ENCODE measurements at places on chromosomes 3 and 15.

DNA sequence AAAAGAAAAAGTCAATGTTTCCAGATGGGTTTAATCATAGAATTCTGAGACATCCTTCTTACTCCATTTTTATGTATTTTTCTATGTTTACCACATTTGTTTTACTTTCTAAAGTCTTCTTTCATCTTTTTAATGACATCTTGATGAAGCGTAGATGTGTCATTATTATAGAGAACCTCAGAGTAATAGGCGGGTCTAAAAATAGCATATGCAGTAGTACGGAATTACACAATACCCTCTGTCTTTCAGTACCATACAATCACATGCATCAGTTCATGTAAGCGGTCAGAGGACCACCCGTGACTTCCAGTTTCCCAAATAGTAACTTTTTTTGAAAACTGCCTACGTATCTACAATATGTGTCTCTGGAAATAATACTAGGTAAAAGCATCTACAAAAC, 224.0 kb downstream of the PLOD2 start:
- no peak for DNase-seq

DNA sequence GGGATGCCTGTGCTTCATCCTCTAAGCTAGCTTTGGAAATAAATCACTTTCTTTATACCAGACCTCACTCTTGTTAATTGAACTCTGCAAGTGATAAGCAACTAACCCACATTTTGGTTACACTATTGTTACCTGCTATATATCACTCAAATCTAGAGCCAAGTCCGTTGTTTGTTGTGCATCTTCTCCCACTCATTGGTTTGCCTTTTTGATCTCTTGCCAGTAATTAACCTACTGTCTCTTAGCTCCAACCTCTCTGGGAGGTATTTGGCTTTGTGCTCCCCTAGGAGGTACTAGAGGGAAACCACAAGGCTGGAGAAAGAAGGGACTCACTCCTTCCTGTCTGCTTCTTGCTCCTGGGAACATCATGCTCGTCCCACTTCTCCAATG, 12.8 kb upstream of the CRBN start:
- no peak for DNase-seq

DNA sequence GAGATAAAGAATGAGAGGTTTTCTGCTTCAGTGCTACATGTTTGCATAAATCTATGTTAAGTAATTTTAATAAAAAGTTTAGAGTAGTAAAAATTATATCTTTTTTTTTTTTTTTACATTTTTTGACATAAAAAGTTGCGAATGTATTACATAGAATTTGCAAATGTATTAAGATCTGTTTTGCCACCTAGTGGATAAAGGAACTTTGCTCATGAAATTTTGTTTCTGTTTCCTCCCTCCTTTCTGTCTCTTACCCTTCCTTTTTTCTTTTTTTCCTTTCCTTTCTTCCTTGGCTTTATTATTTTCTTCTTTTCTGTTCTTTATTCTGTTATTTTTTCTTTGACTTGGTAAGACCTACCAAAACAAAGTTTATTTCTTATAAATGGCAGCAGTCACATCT, 58.5 kb upstream of the UTS2B start:
- no peak for DNase-seq

GRCh38 chr3:29627136-29628117, 346.6 kb downstream of the RBMS3 start:
- no peak for DNase-seq

DNA sequence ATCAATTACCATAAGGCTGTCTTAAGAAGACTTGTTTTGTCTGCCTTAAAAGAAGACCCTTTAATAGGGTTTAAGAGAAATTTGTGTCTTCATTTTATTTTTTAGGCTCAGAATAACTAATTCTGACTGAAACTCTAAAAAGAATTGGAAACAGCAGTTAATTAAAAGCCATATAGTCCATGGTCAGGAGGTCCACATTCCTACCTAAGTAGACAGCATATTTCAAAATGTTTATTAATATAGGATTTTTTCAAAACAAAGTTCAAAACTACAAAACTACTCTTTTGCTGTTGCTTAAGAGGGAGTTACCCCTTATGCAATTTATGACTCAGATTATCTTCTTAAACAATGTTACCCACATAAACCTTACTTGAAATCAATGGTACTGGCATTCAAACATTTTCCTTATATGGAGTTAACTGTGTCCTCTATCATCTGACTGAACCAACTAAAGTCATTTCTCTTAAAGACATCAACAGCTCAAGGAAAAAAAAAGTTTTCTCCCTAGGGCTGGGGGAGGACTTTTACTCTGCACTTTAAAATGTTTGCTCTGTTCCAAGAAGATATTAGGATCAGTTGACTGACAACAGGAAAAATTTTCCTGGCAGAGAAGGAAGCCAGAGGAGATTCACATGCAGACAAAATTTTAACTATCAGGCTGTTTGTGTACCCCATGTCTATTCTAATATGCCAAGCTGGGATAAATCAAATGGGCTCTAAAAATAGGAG, 56.8 kb upstream of the NANOGP8 start:
- peak; percentile 41 for DNase-seq

GRCh38 chr15:51117270-51117669, 22.6 kb upstream of the TNFAIP8L3 start:
- DNase-seq: no peak

- DNase-seq: no peak
Measured at GRCh38 chr3:143445118-143445517, 325.5 kb downstream of the CHST2 start.

GRCh38 chr15:34620814-34621213, 37.4 kb upstream of the GOLGA8B start:
- no peak for DNase-seq

- DNase-seq: no peak
Measured at GRCh38 chr3:107446706-107447105, 69.5 kb downstream of the CCDC54 start.

GRCh38 chr3:36212251-36212650, 168.1 kb upstream of the STAC start:
- DNase-seq: peak; percentile 23

DNA sequence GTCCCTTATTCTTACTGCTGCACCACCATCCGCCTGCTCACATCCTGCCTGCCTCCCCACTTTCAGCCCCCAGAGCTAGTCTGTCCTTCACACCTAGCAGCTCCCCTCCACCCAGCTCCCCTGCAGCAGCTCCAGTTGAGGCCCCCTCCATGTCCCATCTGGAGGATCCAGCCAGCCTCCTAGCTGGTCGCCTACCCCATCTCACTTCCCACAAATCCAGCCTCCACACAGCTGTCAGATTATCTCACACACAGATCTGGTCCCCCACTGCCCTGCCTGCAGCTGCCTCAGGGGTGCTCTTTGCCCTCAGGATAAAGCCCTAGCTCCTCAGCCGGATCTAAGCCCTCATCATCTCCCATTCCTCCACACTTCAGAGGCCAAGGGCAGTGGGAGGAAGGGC, 8.8 kb upstream of the SEMA7A start:
- no peak for DNase-seq

- DNase-seq: no peak
Measured at GRCh38 chr15:88987591-88987933, 74.4 kb upstream of the MFGE8 start.

- DNase-seq: no peak
Measured at GRCh38 chr3:99645277-99646106, 7.1 kb downstream of the COL8A1 start.

- DNase-seq: no peak
Measured at GRCh38 chr3:195744437-195744836, 23.7 kb downstream of the MUC20 start.

DNA sequence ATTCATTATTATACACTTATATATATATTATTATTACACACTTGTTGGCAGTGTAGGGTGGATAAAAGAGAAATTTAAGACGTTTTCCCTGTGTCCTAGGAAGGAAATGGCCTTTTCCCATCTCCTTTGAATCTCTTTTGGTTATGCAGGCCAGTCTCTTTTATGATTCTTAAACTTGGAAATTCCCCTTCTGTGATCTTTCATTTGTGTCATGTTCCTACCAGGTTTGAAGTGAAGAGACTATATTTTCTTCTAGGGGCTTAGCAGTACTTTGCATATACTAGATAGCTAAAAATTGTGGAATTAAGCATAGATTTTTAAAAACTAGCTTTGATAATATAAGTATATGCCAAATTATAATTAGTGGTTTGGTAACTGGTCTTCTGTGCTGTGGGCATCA, 58.5 kb downstream of the BBX start:
- no peak for DNase-seq

- no peak for DNase-seq
Measured at GRCh38 chr3:183400352-183400751, 28.1 kb downstream of the MCF2L2 start.

- no peak for DNase-seq
Measured at GRCh38 chr15:68699881-68700454, 120.7 kb downstream of the ANP32A start.

GRCh38 chr3:112261742-112262141, 32.3 kb downstream of the SLC9C1 start:
- no peak for DNase-seq

DNA sequence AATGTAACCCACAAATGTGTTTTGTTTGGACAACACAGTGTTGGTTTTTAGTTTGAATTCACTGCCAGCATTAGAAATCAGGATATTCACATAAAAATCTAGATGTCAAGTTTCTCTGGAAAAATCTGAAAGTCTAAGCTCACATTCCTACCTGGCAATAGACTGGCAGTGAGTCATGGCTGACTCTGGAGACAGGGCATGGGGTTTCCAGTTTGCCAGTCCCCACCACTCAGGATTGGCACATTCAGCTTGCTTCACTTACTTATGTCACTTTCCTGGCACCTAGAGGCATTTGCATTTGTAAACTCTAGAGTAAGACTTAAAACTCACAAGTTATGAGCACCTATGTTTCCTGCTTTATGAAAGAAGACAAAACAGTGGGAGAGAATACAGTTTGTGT, 19.1 kb upstream of the SEC61A1 start:
- no peak for DNase-seq

DNA sequence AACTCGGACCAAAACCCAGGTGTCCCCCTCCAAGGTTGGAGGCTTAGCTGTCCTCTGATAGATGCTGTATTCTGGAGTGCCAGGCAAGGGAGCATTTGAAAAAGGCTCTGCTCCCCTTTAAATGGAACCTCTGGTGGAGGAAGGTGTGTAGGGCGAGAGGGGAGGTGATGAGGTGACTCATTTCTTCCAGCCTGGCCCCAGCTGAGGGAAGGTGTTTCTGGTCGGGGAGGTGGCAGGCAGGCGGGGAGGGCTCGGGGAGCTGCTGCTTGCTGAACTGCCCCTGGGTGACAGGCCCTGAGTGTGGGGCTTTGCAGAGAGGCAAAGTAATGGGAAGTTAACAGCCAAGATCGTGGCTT, 18.8 kb downstream of the PSTPIP1 start:
- DNase-seq: no peak

DNA sequence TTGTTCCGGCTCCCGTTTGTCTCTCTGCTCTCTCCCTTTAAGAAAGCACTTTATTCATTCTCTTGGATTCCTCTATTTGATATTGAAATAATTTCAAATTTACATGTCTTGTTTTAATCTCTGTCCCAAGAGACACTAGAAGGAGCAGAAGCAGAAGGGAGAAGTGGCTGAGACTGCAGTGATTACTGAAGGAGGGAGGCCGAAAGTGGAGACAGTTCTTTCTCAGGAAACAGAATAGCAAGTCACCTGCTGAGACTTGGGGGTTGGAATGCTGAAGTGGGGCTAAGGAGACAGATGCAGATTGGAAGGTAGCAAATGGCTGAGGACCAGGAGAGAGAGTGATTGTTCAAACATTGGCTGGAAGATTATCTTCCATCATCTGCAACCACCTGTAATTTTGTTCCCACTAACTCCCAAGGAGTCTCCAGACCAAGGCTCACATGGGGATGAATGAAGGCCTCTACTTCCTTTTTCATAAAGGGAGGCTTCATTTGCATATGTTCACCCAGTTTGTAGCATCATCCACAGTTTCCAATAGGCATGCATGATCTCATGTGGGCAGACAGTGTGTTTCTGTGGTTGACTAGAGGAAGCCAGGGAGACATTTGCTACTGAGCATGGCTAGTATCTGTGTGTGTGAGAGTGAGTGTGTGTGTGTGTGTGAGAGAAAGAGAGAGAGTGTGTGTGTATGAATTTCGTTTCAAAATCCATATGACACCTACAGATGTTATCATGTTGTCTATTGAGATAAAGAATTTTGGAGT, 24.0 kb downstream of the LTF start:
- DNase-seq: no peak

- no peak for DNase-seq
Measured at GRCh38 chr3:137763594-137763938, 549 bp upstream of the SOX14 start.

- no peak for DNase-seq
Measured at GRCh38 chr15:69200832-69201745, 40.7 kb downstream of the GLCE start.

DNA sequence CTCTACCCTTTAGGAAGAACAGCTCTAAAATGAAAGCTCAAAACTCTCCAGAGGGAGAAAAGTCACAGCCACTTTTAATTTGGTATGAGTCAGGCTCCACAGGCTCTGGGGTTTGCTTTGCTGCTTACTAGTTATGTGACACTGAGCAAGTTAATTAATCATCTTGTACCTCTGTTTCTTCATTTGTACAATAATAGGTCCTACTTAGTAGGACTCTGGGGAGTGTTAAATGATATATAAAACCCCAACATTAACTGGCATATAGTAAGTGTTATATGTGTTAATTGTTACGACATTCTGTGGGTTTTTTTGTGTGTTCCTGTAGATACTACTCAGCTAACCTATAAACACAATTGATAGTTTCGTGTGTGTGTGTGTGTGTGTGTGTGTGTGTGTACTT, 6.6 kb downstream of the ACKR2 start:
- no peak for DNase-seq

DNA sequence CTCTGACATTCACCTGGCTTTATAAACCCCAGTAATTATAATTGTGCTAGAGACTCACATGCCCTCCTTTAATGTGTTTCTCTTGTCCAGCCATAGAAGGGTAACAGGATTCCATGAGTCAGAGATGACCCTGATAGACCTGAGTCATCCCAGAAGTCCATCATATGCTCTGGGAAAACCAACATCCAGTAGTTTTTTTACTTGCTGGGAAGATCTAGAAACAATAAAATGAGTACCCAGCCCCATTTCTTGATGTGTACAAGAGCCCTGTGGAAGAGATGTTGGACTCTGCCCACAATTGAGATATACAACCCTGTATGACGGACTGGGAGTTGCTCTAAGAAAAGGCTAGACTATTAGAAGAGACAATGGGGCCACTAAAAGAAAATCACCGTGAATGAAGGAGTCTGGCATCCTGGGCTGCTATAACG, 22.4 kb upstream of the THUMPD3 start:
- peak; percentile 45 for DNase-seq

DNA sequence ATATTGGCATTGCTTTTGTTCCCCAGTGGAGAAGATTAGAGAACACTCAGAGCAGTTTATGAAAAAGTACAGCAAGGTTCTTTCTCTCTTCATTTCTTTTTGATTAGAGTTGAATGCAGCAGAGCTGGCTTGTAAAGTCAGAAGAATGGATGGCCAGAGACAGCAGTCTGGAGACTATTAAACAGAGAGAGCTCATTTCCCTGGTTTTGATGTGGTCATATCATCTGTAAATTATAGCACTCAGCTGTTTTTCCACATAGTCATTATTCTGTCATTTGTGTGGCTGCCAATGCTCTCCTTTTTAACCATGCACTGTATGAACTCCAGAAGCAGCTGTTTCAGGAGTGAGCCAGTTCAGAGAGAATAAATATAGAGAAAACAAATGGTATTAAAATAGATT, 177.4 kb upstream of the CRBN start:
- DNase-seq: no peak

- DNase-seq: no peak
Measured at GRCh38 chr3:41348401-41348800, 149.1 kb downstream of the CTNNB1 start.

- no peak for DNase-seq
Measured at GRCh38 chr3:57951066-57951882, 56.9 kb upstream of the FLNB start.

GRCh38 chr3:126706631-126707030, 2.6 kb downstream of the CHCHD6 start:
- DNase-seq: no peak

Data from HS-27A (cell line).